ENCODE measurements at places on chromosomes 2 and 18.

DNA sequence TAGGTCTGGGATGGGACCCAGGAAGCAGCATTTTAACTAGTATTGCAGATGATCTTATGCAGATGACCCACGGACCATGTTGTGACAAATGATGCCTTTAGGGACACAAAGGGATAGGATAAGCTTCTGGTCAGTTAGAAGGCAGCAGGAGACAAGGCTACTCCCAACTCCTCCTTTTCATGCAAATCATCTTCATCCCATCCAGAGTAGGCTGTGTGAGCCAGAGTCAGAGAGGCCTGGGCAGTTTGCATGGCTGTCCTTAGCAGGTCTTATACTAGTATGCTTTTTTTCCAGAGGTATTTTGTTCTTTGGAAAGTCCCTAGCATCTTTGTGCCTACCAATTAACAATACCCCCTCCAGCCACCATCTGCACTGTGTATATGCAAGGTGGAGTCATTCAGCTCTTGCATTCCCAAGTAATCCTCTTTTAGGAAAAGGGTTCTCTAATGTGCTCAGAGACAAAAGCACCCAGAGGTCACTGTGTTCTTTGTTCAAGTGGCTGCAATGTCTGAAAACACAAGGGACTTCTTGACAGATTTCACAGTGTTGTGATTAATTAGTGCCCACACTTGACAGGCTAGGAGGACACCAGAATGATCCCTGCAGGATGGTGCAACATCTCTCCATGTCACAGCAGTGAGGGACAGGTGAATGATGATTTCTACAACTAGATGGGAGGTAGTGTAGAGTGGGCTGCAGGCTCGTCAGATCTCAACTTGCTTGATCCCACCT, 225.8 kb downstream of the NCKAP5 start:
- DNase-seq, result no peak

- DNase-seq, result no peak
These were observed 37.3 kb downstream of the CYRIA start for GRCh38 chr2:16628314-16628713.

- DNase-seq, result no peak
These were observed 5.5 kb upstream of the RNF144A start for GRCh38 chr2:6911721-6912120.

DNA sequence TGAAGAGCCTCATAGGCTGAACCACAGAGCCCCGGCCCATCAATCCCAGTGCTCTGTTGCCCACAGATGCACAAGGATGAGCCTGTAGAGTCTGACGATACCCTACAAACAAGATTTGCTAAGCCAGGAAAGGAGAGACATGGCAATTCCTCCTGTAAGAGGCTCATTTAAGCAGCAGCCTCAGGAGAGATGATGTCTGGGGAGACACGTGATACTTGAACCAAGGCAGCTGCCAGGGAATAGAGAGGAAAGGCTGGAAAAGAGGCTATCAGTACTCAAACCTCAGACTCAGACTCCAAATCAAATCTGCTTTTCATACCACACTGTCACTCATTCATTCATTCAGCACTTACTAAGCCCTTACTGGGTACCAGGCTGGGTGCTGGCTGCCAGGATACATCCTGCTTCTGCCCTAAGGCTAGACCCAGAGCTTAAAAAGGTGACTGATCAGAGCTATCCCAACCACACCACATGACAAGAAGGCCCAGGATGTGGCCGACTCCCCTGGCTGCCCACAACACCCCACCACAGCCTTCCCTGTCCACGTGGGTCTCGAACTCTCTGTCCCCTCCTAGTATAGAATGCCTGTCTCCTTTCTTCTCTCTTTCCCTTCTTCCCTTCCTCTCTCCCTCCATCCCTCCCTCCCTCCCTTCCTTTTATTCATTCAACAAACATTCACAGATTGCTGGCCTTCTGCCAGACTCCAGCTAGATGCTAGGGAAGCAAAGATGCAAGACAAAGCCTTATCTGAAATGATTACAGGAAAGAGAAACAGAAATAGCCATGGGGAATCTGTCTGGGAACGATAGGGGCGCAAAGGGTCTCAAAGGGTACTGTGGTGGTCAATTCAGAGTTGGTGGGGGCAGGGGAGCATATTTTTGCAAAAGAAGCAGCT, 23.4 kb upstream of the KCNK3 start:
- no peak for DNase-seq

DNA sequence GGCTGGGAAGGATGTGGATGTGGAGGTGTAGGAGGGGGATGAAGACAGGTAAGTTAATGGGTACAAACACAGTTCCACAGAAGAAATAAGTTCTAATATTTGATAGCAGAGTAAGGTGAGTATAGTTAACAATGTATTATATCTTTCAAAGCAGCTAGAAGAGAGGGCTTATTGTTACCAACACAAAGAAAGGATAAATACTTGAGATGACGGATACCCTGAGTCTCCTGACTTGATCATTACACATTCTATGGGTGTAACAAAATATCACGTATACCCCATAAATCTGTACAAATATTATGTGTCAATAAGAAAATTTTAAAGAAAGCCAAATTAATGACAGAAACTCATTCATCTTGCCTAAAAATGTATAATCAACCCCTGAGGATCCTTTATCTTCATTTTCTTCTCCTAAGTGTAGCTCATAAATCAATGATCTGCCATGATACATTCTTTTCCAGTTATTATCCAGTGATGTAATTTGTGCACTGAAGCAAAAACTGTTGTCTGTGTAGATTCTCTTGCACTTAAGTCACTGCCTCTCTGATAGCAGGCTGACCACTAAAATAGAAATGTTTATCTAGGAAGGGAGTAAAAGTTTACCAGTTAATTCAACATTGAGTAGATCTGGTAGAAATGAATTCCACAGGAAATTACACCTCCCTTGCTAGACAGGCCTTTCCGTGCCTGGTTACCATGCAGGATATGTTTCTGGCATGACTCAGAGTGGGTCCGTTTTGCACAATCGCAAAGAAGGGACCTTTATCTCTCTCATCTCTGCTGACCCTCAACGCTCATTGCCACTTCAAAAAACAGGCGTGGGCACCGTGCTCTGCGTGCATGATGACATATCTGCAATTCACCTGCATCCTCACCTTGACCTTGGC, 249.7 kb upstream of the NCKAP5 start:
- no peak for DNase-seq

- DNase-seq, result no peak
These were observed at the start of gene CYP27A1 for GRCh38 chr2:218781691-218782527. Gene CYP27A1 (plus strand): TSS chr2:218782147. CDS start chr2:218782183, 36 bp downstream.

DNA sequence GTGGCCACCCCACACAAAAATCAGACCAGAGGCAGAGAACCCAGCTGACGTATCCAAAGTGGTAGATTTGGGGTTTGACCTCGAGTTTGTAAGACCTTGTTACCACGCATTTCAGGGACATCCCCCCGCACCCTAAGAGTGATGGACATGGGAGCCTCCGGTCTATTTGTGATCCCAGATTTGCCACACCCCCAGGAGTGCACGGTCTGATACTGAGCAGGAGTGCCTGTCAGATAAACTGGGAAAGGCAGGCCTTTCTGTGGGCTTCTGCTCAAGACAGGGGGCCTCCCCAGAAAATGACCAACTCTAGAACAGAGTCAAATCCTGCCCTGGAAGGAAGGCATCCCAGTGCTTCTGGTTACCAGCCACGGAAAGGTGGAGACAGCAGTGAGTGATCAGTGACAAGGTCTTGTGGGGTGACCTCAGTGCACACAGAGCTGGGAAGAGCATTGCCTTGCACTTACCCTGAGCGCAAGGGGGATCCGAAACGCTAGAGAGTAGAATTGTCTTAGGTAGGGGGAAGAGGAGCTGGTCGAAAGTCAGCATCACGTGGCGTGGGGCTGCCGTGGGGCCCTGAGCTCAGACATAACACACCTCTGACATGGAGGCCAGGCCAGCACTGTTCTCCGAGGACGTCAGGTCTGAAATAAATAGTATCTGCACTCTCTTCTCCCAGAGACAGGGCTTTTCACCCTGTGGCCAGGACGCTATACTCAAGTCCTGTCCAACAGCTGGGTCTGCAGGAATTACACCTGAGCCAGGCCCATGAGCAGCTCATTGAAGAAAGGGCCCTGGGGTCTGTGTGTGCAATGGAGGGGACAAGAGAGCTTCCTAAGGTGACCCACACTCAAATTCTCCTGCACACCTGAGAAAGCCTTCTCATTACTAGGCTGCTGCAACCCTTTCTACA, 242.4 kb upstream of the SALL3 start:
- no peak for DNase-seq

DNA sequence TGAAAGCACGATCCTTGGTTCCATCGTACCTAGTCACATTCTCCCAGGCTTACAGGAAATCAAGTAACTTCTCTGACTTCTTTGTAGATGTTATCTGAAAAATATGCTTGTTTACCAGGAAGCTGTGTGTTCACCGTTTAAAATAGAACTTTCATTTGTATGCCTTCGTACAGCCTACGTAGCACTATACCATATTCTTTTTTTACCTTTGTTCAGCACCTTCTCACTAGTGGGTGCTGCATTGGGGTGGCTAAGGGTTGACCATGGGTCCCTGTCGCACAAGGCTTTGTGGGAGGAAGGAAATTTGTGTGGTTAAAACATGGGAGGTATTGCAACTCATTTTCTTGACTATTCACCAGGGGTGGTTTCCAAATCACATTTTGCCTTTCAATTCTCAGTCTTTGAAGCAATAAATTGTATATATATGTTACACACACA, 16.6 kb downstream of the MALT1 start:
- DNase-seq, result peak; percentile 61

DNA sequence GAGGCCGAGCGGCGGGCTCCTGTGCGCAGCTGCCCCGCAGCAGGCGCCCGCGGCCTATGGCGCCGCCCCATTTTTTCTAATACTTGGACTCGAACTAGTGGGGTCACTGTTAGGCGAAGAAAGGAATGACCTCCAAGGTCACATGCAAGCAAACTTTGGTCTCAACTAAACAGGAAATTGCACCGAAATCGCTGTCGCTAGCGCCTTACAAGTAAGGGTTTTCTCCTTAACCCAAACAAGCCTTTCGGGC, 339 bp downstream of the ACAA2 start:
- DNase-seq, result no peak

DNA sequence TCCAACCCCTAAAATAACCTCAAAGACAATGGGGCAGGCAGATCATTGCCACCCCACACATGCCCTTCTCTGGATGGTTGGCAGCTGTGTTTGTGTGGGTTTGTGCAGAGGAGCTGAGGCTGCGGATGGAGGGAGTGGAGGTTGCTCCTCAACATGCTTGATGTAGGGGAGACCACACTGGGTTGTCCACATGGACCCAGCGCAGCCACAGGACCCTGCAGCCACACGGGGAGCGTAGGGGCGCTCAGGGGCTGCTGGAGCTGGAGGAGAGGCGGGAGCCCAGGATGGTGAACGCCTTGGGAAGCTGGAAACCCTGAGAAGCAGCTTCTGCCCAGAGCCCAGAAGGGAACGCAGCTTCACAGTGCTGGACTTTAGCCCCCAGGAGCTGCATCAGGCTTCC, 56.3 kb upstream of the TMEM18 start:
- DNase-seq, result no peak

- no peak for DNase-seq
These were observed 71.3 kb downstream of the LRPPRC start for GRCh38 chr2:43924463-43924862.

DNA sequence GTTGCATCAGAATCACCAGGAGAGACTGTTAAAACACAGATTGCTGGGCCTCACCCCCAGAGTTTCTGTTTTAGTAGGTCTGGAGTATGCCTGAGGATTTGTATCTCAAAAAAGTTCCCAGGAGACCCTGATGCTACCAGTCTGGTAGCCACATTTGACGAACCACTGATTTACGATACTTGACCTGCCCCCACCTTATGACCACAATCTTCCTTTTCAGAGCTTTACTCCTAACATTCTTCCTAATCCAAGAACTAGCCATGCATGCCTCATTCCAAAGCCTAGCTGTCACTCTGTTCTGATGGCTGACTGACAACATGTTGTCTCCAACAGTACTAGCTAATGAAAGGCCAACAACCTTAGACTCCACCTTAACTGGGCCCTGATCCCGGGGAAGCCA, 191.4 kb downstream of the MBD2 start:
- no peak for DNase-seq

DNA sequence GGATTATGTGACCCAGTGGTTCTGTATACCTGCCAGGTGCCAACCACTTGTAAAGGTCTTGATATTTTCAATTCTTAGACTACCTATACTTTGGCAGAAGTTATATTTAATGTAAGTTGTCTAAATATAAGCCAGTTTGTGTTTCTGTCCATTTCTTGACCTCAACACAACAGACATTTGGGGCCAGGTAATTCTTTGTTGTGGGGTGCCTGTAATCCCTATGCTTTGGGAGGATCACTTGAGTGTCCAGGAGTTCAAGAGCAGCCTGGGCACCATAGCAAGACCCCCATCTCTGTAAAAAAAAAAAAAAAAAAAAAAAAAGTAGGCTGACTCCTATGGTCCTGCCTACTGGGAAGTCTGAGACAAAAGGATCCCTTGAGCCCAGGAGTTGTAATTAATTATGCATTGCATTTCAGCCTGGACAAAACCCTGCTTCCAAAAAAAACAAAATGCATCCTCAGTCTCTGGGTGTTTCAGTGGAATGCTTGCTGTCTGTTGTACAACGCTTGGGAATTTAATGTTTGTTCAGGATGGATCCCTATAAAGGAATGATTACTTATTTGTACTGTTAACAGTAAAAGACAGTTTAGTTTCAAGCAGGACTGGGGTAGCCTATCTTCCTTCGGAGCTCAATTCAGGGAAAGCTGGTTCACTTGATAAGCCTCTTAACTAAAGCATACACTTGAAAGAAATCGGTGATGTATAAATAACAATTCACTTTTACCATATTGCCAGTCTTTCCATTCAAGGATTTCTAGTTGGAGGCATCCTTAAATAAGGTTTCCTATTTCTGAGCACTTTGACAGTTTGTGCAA, 3.4 kb downstream of the RPS27A start:
- no peak for DNase-seq

GRCh38 chr2:236705295-236706105, 135.9 kb downstream of the ACKR3 start:
- DNase-seq, result no peak

DNA sequence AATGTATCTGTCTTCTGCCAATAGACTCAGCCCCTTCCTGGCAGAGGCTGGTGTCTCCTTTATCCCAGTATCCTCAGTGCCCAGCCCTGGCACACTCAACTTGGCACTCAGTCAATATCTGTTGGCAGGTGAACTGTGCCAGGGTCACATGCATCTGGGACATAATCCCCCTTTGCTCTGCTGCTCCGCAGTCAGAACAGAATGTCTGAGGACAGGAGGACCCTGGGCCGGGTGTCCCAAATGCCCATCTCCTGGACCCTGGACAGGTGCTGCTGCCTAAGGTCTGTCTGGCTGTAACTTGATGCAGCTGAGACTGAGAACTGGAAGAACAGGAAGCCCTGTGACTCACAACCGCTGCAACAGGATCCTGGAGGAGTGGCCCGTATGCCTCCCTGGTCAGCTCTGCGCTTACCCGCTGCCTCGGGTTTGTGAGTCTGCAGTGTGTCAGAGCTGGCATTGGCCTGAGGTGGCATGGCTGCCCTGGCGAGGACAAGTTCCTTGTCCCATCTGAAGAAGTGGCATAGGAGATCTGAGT, 11.4 kb downstream of the HK2 start:
- peak; percentile 31 for DNase-seq

- no peak for DNase-seq
These were observed 18.1 kb downstream of the NABP1 start for GRCh38 chr2:191696001-191696400.

- no peak for DNase-seq
These were observed 17.3 kb downstream of the C2orf42 start for GRCh38 chr2:70173520-70173919.

GRCh38 chr2:23489471-23490322, 104.7 kb downstream of the KLHL29 start:
- peak; percentile 65 for DNase-seq
